ENCODE measurements at places on chromosomes 7 and 10.

DNA sequence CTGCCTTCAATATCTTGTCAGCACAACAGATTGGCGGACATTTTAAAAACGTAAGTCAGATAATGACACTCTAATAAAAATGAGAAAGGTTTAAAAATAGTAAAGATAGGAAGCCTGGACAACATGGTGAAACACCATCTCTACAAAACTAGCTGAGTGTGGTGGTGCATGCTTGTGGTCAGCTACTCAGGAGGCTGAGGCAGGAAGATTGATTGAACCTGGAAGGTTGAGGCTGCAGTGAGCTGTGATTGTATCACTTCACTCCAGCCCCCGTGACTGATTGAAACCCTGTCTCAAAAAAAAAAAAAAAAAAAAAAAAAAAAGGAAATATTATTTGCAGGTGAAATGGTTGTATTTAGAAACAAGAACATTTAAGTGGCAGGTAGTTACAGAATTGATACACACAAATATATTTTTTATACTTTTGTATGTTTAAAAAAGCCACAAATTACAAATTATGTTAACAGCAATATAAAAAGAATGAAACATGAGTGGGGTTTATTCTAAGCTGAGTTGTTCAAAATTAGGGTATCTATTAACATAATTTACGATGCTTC is 141.9 kb downstream of the ADK start:
- no peak for DNase-seq

- no peak for DNase-seq
Measured at GRCh38 chr10:133327651-133328357, 8.9 kb downstream of the CALY start.

GRCh38 chr7:47375121-47375938 is 206.6 kb downstream of the TNS3 start:
- no peak for DNase-seq

DNA sequence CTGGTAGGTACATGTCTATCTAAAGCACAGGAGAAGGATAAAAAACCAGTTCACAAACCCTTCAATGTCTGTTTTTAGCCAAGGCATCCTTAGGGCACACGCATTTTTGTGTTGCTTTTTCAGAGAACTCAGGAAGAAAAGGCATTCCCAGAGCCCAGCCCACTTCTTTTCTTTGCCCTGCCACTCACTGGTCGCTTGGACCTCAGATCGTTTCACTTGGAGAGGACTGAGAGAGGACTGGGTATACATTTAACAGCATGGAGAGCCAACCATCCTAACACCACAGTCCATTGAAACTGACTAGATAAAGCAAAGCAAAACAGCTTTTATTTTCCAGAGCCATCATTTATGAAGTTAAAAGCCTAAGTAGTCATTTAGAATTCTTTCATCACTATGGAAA is 194.2 kb downstream of the CAMK1D start:
- DNase-seq = no peak

- no peak for DNase-seq
Measured at GRCh38 chr10:71308985-71309384, 10.1 kb upstream of the SLC29A3 start.

- no peak for DNase-seq
Measured at GRCh38 chr10:409408-410040, 274.3 kb downstream of the ZMYND11 start.

- DNase-seq = no peak
Measured at GRCh38 chr7:96224685-96225084, 97.2 kb downstream of the SLC25A13 start.

DNA sequence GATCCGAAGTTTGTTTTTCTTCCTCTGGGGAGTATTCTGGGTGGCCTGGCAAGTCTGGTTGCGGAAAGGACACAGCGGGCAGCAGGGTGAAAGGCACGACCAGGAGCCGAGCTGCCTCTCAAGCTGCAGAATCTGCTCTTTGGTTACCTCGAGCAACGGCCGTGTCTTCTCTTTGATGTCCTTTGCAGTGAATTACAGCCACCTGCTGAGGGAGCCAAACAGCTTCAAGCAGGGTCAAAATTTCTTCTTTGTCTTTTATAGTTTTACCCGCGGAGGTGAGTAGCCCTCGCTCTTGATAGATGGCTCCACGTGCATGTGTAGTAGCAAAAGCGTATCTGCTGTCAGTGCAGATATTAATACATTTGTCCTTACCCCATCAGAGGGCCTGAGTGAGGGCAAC is 177.3 kb upstream of the MBL2 start:
- DNase-seq = no peak

GRCh38 chr7:106848851-106849442 is 16.1 kb upstream of the PIK3CG start:
- no peak for DNase-seq

- DNase-seq = no peak
Measured at GRCh38 chr7:142176901-142177300, 65.4 kb downstream of the MGAM2 start.

GRCh38 chr7:41571573-41571972 is 131.3 kb downstream of the INHBA start:
- no peak for DNase-seq

GRCh38 chr10:95485056-95485844 is 75.9 kb downstream of the SORBS1 start:
- no peak for DNase-seq
